Dermis microvascular lymphatic vessel endothelial cell (primary cell): ENCODE measurements at places on chromosomes 7 and 10. TPM values are rescaled to one million over a fixed set of nuclear protein-coding genes. Genes with fewer than 3 reads are reported as not detected.
A peak's percentile ranks its signal among the peaks of the same experiment; 100 is the strongest.

GRCh38 chr7:38169847-38170246, 8.2 kb upstream of the STARD3NL start:
- DNase-seq = no peak

DNA sequence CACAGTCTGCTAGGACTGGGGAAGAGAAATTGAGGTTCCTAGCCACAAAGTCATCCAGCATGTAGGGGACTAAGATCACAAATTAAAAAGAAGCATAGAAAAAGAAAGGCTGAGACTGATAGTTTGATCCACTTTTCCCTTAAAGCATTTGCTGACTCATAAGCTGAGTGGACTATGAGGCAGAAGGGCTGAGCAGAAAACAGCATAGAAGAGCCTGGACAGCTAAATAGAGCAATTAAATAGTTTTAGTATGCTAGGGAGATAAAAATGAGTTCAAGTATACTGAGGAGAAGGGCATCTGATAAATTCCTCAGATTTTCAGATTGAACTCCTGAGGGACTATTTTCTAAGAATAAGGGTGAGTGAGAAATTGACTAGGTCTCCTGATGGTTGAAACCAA, 155.9 kb upstream of the EGR2 start:
- no peak for DNase-seq

DNA sequence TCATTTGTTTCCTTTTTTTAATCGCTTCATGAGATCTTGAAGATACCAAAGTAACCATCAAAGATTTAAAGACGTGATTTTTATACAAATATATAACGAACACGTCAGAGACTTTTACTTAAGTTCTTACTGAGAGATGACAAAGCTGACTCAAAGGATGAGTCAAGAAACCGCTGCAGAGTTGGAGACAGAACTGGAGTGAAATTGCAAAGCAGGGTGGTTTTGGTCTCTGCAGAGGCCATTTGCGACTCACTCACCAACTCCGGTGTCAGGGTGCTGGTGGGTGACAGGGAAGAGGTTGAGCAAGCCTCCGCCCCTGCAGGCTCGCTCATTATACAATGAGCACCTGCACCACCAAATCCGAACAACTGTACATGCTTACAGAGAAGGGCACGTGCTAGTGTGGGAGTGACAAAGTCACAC, 75.2 kb downstream of the DNAJB6 start:
- no peak for DNase-seq

- DNase-seq = peak; percentile 4
Measured at GRCh38 chr7:26891400-26892350, 27.3 kb upstream of the SKAP2 start.

DNA sequence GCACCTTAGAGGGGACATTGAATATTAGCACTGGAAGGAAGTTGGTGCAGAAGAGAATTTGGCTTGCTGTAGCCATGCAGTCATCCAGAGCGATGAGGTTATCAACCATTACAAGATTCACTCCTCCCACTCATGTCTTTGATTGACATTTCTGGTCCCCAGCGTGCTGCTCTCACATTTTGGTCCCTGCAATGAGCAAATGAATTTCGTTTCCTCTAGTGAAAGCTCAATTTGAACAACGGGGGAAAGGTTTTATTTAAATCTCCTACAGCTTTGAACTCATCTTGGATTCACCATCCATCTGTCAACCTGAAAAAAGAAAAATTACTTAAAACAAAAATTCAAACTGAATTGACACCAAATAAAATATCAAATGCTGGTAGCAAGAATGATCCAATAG, 975.2 kb downstream of the NRG3 start:
- DNase-seq = no peak

- no peak for DNase-seq
Measured at GRCh38 chr10:86553213-86553612, 31.6 kb upstream of the WAPL start.

DNA sequence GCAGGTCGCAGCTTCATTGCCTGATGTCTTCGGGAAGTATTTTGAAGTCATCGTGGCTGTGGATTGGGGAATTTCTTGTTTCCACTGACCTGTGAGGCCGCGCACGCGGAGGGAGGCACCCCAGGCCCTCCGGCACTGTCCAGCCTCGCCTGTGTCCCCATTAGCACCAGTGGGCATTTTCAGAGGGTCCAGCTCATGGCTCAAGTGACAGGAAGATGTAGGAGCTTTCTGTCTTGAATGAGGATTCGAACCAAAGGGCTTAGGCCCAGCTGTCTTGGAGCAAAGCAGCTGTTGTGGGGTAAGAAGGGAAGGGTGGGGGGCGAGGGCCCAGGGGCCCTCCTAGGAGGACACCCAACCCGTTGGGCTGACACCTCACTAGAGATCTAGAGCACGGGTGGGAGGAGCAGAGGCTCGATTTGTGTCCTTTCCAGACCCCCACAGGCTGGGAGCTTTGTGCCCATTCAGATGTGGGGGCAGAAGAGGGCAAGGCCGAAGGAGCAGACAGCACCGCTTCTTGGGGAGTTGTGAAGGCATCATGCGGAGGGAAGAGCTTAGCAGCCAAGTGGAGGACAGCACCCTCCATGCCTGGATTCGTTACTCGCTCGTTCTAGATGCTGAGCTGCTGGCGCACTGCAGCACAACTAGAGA, 914 bp downstream of the ZNF37A start:
- DNase-seq = no peak

DNA sequence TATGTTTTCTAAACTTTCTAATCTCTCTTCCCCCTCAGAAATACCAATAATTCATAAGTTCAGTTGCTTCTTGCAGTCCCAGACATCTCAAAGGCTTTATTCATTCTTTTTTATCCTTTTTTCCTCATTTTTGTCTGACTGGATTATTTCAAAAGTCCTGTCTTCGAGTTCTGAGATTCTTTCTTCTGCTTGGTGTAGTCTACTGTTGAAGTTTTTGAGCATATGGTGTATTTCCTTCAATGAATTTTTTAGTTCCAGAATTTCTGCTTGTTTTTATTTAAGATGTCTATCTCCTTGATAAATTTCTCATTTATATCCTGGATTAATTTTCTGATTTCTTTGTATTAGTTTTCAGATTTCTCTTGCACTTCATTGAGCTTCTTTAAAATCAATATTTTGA, 8.4 kb downstream of the TMEM140 start:
- no peak for DNase-seq

DNA sequence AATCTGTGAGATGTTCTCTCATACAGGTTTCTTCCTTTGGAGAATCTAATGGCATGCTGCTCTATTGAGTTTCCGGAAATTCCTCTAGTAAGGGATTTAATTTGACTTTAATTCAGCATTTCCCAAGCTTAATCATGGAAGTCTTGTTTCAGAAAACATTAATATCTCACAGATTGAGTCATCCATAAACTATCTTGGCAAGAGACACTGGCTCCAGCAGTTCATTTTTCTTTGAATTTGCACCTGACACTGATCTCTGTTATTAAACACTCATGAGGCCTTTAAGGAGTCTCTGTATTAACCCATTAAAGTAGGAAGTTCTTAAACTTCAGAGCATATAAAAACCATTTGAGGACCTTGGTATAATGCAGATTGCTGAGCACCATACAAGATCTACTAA, 3.6 kb upstream of the ITGB8 start:
- no peak for DNase-seq

- no peak for DNase-seq
Measured at GRCh38 chr7:151717918-151718317, 159.0 kb downstream of the PRKAG2 start.

DNA sequence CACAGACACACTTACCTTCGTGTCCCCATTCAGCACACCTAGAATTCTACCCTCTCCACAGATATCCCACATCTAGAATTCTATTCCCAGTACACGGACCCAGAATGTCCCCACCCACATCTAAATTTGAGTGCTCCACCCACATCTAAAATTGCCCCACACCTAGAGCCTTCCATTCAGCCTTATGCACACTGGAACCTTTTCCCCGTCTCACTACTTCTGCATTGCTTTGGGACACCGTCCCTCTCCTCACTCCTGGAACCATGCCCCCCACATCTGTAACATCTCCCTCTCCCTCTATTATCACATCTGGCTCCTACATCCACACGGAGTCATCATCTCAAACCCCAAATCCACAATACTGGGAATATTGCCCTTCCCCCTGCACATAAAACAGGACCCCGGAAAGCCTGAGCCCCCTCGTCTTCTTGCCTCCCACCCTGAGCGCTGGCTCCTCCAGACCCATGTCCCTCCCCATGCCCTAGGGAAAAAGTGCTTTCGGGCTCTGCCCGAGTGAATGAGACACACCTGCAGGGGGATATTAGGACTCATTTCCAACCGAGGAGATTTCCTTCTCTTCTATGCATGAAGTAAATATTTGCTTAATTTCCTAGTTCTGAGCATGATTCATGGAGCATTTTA, 125.8 kb upstream of the UNC5B start:
- DNase-seq = no peak

Gene UPK3B
- 0.13 and 0.38 TPM in 2 replicates for total RNA-seq

Gene MICU1
- total RNA-seq = 30.7 and 35.9 TPM in 2 replicates

Gene TMEM254
- 2.9 and 3.0 TPM in 2 replicates for total RNA-seq

Gene PAOX
- 3.1 and 6.6 TPM in 2 replicates for total RNA-seq

Gene PLAU
- total RNA-seq = 7.0 and 11.8 TPM in 2 replicates
